ENCODE measurements at places on chromosomes 6 and 20.

- DNase-seq = no peak
Measured at GRCh38 chr6:161367472-161367871, 93.6 kb upstream of the AGPAT4 start.

DNA sequence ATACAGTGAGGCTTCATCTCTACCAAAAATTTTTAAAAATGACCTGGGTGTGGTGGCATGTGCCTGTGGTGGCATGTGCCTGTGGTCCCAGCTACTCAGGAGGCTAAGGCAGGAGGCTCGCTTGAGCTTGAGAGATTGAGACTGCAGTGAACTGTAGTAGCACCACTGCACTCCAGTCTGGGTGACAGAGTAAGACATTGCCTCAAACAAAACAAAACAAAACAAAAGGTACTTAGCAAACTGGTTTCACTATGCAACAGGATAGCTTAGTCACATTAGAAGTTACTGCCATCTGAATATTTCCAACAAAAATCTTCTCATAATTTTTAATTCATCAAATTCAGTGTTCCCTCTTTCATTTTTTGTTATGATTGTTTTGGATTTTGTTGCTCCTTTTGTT, 137.9 kb downstream of the QRSL1 start:
- no peak for DNase-seq

- DNase-seq = no peak
Measured at GRCh38 chr6:104251651-104252050, 608.1 kb downstream of the HACE1 start.

DNA sequence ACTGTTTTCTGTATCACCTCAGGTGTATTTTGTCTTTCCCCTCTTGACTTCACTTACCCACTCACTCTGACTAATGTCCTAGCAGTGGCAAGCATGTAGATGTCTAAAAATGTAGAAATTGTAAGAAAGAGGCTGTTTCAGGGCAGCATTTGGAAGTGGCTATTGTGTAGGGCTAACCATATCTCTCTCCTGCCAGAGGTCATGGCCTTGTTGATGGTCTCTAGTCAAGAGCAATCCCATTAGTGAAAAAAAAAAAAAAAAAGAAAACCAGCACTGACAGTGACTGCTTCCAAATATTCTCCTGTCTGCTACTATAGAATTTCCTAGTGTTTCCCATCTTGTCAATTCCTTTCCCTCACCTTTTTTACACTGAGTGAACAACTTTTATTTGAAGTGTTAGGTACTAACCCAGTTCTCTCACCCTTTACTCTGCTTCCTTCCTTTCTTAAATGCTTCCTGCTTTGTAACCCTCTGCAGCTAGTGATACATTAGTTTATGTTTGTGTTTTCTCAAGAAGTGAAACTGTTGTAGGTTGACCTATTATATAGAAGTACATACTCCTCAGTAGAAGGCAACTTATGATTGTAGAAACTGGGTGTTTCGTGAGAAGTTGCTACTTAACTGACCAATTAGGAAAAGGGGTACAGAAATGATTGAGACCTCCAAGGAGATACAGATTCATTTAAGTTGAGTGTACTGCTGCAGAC, 174.1 kb upstream of the PTPRK start:
- no peak for DNase-seq

- DNase-seq = no peak
Measured at GRCh38 chr6:106247293-106247692, 78.3 kb downstream of the ATG5 start.

DNA sequence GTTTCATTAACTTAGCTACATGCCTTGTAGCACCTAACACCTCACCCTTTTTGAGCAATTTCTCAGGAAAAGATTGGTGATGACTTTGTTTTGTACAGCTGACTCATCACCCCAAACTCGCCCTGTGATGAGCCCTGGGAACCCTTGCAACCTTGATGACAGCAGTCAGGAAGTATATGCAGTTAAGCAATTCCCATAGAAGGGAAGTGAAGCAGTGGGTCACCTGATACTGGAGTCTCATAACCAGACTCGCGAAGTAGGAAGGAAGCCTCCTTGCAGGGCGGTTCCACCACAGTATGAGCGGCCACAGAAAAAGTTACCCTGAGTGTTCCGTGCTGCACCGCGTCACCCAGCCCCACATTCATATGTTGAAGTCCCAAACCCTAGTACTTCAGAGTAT, 82.0 kb upstream of the EDN1 start:
- DNase-seq = no peak

GRCh38 chr6:56026455-56027180, 151.2 kb upstream of the BMP5 start:
- no peak for DNase-seq

DNA sequence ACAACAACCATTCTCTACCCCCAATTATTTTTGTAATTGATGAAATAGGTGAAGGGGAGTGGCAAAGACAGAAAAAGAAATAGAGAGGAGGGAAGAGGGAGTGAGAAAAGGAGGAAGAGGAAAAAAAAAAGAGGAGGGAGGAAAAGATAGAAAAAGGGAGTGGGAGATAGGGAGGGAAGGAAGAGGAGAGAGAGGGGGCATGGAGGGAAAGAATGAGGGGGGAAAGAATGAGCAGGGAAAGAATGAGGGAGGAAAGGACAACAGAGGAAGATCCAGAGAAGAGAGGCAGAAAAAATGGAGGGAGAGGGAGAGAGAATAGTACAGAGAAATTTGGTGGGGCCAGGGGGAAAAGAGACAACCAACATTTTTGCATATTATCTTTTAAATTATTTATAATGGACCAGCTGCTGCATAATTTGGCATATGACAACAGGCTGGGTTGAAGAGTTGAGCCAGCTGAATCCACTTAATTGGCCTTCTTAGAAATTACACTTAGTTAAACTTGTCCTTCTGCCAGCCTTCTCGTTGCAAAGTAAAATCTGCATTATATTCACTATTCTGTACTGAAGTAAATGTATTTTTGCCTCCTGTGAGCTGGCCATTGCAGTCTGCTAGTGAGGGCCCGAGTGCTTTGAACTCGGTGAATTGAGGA, 101.0 kb downstream of the ARHGAP18 start:
- DNase-seq = no peak

DNA sequence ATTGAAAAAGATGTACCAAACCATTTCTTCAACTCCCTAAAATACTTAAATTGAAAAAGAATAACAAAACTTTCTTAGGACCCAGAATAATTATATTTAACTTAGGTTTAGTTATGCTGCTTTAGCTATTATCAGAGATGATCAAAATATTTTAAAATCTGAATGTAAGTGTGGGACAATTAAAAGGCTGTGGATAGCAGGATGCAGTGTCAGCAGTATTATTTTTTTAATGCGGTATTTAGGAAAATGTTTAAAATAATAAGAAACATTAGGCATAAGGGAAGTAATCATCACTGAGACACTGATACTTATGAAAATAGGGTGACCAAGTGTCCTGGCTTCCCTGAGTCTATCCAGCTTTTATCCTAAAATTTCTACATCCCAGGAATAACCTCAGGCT, 161.5 kb upstream of the PTCHD4 start:
- DNase-seq = no peak

GRCh38 chr20:63116412-63117106, 99.4 kb downstream of the YTHDF1 start:
- DNase-seq = no peak

DNA sequence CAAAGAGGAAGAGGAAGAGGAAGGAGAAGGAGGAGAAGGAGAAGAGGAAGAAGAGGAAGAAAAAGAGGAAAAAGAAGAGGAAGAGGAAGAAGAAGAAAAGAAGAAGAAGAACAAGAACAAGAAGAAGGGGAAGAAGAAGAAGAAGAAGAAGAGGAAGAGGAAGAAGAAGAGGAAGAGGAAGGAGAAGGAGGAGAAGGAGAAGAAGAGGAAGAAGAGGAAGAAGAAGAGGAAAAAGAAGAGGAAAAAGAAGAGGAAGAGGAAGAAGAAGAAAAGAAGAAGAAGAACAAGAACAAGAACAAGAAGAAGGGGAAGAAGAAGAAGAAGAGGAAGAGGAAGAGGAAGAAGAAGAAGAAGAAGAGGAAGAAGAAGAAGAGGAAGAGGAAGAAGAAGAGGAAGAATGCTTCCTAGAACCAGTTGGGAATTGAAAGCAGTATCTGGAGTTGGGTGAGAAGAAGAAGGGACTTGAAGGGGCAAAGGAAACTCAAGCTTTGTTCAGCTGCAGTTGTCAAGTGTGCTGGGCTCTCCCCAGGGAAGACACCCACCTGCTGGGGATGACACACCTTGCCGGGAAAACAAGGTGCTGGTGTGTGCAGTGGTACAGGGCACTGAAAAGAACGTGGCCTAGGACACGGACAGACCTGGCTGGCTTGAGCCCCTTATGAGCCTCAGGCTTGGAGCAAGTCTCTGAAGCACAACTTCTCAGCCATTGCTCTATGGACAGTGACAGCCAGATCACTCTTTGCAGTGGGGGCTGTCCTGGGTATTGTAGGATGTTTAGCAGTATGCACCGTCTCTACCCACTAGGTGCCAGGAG, 30.1 kb upstream of the ARFGEF2 start:
- DNase-seq = no peak

DNA sequence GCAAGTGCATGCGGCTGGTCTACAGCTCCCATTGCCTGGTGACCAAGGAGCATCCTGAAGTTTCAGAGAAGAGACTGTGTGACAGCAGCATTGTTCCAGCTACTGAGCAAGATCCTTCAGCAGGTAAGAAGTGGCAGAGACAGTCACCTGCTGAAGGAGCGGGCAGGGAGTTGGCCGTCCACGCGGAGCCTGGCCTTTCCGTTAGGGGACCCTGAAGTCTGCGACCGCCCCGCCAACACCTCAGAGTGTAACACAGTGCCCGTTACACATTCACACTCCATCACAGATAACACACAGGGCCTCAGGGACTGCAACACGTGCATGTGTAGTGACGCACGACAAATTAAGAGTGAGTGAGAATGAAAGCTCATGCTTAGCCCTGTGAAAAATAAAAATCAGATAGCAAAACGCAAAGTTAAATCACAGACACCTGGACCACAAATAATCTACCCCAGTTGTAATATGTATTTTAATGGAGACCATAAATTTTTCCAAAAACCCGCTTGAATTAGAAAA, 94.2 kb downstream of the IRF4 start:
- DNase-seq = no peak

DNA sequence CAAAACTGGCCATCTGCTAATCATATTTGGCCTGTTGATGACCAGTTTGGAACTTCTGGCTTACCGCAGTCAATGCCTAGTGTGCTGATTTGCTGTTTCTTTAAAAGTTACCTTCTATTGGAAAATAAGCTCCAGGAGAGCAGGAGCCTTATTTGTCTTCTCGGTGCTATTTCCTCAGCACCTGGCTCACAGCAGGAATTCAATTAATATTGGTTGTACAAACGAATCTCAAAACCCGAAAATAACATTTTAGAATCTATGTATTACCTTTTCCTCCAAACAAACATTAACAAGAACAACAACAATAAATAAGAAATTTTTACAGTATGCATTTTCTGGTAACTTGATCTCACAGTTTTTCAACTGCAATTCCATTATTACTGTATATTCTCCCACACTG, 1080.7 kb upstream of the MAP3K7 start:
- DNase-seq = no peak

GRCh38 chr6:132167929-132168892, 217.0 kb upstream of the CCN2 start:
- no peak for DNase-seq

- no peak for DNase-seq
Measured at GRCh38 chr6:144266091-144266649, 19.0 kb upstream of the UTRN start.

GRCh38 chr6:168165373-168165772, 86.4 kb upstream of the FRMD1 start:
- no peak for DNase-seq

DNA sequence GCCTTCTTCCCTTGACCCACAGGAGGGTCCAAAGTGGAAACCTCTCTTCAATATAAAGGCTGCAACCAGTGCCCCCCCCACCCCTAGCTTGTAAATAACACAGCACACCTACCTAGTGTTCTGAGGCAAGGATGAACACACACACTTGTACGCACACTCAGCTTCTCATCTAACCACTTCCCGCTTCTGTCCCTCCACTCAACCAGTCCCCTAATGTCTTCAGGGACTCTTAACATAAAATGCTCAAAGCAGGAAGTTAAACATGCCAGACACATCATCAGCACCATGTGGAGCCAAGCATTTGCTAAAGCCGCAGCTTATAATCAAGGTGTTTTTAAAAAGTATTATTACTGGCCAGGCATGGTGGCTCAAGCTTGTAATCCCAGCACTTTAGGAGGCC, 35.3 kb downstream of the FOXQ1 start:
- no peak for DNase-seq

- no peak for DNase-seq
Measured at GRCh38 chr6:44356487-44356886, 14.0 kb downstream of the SPATS1 start.

GRCh38 chr6:26593278-26594130, 3.2 kb upstream of the ABT1 start:
- DNase-seq = no peak

DNA sequence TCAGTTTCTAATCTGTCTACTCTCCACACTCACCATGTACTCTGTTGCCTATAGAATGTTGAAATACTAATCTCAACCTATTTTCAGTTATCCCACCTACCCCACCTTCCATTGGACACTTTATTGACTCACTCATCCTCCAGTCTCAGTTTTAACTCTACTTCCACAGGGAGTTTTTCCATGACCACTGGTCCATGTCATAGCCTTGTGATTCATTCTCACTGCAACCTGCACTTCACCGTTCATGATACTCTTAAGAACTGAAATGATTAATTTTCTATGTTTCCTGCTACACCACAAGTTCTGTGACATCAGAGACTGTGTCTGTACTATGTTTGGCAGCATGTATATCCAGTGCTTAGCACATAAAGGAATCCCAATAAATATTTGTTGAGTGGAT, 122.8 kb upstream of the HSF2 start:
- DNase-seq = no peak

GRCh38 chr6:47307362-47308197, 2.1 kb downstream of the TNFRSF21 start:
- no peak for DNase-seq

DNA sequence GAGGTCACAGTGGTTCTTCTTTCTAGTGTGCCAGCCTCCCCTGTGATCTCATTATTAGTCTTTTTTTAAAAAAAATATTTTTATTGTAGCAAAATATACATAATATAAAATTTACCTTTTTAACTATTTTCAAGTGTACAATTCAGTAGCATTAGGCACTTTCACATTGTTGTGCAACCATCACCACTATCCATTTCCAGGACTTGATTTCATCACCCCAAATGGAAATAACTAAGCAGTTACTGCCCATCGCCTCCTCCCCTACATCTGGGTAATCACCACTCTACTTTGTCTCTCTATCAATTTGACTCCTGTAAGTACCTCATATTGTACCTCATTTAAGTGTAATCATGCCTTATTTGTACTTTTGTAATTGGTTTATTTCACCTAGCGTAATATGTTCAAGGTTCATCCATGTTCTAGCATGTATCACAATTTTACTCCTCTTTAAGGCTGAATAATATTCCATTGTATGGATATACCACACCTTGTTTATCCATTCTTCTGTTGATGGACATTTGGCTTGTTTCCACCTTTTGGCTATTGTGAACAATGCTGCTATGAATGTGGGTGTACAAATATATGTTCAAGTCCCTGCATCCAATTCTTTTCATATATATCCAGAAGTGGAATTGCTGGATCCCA, 68.6 kb upstream of the FYN start:
- no peak for DNase-seq

- no peak for DNase-seq
Measured at GRCh38 chr6:130754786-130755367, 72.3 kb upstream of the SMLR1 start.
